ENCODE measurements at places on chromosomes 4 and X. TPM values are rescaled to one million over a fixed set of nuclear protein-coding genes. Genes with fewer than 3 reads are reported as not detected.

Gene XAGE3
- not detected for total RNA-seq

Gene FREM3
- total RNA-seq, result not detected

Gene PAK3
- total RNA-seq, result 2.2 TPM

Gene C4orf51
- total RNA-seq, result not detected

Gene TRPC5OS
- not detected for total RNA-seq

Gene BEND2
- total RNA-seq, result not detected

Gene GPC4
- total RNA-seq, result 5.9 TPM

Gene GABRB1
- total RNA-seq, result not detected

Gene FRG2
- total RNA-seq, result not detected

Gene PRICKLE3
- total RNA-seq, result 14.8 TPM

Gene LIMCH1
- 151 TPM for total RNA-seq

Gene CT55
- total RNA-seq, result not detected

All from smooth muscle cell of the umbilical artery (primary cell).